ENCODE measurements at places on chromosomes 6 and 20.

- no peak for DNase-seq
Observed at GRCh38 chr20:57175397-57176010, 90.9 kb downstream of the BMP7 start.

GRCh38 chr20:53284256-53284655, 309.4 kb downstream of the ZNF217 start:
- DNase-seq, result no peak

DNA sequence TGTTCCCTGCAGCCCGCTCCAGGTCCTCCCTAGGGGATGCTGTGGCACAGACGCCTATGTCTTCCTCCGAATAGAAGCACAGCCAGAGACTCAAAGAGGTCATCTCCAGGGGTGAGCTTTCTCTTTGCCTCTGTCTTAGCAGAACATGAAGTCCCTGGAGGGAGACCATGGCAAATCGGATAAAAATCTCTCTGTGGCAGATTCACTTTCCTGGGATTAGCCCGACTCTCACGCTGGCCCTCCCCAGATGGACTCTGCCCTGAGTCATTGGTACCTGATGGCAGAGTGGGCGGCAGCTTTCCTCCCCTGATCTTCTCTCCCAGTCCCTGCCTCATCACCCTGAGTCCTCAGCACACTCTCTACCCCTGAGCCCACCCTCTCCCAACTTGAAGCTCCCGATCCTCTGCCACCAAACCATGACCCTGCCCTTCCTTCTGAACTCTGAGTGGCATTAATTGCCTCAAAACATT, 58.0 kb upstream of the CCDC167 start:
- DNase-seq, result no peak

- DNase-seq, result no peak
Observed at GRCh38 chr20:47448429-47448828, 53.3 kb upstream of the NCOA3 start.

DNA sequence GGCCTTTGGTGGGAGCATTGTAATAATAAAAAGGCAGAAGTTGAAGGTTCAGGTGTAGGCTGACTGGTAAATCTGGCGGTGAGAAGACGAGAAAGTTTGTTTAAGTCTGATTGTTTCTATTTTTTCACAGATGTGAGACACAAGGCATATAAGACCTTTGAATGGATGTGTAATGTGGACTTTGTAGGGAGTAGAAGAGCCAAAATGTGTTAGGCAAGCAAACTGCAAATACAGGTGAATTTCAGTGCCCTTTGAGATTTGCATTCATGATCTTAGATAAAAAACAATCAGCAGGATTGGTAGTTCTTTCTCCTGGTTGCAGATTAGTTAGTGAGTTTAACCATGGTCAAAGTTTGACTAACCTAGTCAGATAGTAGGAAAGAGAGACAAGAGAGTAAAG, 238.9 kb downstream of the FRK start:
- no peak for DNase-seq

DNA sequence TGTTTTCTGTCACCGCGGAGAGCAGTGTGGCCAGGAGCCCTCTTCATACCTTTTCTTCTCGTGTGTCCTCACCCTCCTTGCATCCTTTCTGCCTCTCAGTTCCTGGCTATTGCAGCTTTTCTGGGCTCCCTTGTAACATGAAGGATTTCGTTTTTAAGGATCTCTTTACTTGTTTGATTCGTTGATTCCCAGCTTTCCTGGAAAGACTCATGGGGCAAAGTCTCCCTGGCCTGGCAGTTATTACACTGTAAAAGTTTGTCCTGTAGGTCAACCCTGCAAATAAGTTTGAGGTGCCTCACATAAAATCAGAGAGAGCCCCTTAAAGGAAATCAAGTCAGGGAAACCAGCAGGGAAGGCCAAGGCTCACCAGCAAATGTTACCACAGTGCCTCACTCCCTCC, 70.1 kb downstream of the ISM1 start:
- no peak for DNase-seq
